ENCODE measurements at places on chromosomes 3 and 15.

- DNase-seq: no peak
Observed at GRCh38 chr15:55915221-55915620, 78.2 kb downstream of the NEDD4 start.

GRCh38 chr15:85407421-85408269 lies 27.2 kb downstream of the AKAP13 start:
- no peak for DNase-seq

DNA sequence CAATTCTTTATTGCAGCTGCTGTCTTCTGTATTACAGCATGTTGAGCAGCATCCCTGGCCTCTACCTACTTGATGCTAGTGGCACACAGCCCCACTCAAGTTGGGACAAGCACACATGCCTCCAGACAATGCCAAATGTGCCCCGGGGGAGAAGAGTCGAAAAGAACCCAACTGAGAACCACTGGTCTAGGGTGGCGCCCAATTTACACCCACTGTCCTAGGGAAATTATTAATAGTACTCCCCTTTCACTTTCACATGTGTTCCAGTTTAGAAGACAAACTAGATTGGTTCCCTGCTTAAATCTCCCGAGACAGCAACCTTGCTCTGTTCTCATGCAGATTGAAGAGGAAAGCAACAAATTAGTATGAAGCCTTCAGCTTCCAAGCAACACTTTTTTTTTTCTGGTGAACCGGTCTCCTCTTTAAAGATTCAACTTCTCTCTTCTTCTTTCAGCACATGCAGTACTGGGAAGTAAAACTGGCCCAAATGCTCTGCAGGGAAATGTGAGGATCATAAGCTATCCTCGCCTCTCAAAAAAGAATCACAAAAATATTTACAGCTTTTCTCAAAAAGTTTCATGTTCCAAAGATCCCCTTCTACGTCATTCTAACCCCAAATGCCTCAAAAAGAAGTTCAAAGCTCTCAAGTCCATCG lies 823.9 kb upstream of the CFAP20DC start:
- DNase-seq: no peak

DNA sequence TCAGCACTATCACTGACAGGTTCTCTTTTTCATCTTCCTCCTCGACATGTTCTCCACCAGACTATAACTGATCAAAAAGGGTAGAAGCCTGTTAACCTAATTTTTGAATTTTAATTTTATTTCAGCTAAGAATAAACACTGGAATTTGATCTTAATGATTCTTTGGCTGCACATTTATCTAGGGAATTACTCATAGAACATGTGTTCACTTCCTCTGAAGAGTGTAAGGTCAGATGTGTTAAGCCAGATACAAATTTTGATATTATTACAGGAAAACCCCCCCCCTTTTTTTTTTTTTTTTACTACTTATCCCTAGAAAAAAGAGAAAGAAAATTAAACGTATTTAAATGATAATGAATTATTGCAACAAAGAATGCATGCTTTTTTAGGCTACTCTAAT lies 15.0 kb downstream of the DCBLD2 start:
- DNase-seq: no peak

DNA sequence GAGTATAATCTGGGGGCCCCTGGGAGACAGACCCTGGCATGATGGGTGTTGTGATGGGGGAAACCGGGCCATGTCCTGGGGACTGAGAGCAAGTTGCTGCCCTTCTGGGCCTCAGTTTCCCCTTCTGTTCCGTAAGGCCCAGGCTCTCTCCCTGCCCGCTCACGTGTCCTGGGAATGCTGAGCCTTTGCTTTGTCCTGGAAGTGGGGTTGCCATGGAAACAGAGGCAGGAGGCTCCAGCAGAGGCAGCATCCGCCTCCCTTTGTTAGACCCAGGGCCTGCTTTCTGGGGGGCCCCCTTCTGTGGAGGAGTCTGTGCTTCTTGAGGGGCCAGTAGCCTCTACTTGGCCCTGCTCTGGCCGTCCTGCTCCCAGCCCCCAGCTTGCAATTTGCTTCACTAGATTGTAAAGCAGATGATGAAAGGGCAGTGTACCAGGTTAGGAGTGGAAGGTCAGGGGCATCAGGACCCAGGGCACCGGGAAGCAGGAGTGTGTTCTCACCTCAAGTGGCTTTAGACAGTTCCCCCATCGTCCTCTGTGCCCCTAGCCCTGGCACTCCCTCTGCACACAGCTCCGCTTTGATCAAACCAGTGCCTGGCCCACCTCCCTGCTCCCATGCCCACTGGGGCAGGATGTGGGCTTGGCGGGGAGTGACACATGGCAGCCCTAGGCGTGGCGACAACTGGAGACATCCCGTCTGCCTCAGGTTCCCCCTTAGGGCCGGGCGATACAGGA lies 105.6 kb downstream of the FBLN2 start:
- no peak for DNase-seq

DNA sequence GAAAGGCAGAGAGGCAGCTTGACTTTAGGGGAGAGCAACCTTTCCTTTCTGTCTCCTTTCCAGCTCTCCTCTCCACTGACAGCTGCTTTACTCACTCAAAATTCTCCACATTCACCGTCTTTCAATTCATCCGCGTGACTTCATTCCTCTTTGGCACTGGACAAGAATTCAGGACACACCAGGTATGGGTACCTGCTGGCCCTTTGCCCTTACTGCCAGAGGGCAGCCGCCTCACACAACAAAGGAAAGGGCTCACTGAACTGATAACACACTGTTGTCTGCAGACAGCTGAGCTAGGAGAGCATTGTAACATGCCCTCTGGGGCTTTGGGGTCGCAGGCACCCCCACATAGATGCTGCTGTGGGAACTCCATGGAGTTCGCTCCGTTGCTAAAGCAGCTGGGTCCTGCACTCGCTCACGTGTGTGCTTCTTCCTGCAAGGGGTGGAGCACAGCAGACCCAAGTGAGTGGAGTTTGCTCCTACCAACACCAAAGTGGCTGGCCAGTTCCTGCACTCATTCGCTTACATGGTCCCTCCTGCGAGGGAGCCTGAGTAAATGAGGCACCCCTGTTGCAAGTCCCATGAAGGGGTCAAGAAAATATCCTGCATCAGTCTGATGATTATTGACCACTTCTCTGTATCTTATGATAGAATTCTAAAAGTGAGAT lies 79.0 kb upstream of the SGO1 start:
- no peak for DNase-seq

DNA sequence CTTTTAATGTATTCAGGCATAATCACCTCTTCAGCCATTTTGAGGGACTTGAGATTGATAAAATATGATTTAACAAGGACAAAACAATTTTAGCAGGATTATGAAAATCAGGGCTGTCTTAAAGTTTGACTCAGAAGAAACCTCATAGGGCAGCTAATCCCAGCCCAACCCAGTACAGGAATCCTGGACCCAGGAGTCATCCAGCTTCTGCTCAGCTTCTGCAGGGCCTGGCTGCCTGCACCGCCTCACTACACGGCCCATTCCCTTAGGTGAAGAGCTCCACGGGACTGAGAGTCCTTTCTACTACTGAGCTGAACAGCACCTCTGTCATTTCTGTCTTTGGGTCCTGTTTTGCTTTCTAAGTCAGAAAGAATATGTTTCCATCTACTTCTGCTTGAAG lies 37.5 kb downstream of the ARHGAP31 start:
- DNase-seq: no peak

DNA sequence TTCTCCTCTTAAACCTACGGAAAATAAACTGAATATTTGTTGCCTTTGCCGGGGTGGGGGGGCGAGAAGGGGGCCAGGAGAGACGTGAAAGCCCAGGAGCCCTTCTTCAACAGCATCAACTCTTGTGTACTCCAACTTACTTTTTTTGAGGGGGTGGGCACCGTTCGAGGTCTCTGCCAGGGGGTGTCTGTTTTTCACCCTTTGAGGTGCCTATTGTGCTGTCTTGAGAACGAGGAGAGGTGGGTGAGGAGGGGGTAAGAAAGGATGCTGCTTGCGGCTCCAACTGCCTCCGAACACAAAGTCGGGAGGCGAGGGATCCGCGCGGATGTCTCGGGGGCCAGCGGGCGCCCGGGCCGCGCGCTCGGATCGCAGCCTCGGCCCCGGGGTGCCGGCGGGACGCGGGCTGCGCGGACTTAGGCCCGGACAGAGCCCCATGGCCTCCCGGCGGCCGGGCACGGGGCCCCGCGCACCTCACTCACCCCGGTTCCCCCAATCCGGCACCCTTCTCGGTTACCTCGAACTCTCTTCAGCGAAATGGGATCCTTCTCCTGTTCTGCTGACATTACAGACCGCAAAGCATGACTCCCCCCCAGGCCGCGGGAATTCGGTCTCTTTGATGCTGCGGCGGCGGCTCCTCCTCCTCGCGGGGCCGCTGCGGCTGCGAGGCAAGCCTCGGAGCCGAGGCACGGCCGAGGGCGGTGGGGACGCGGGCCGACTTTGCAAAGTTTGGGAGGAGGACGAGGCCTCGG lies 650 bp downstream of the PYGO1 start:
- peak; percentile 27 for DNase-seq

DNA sequence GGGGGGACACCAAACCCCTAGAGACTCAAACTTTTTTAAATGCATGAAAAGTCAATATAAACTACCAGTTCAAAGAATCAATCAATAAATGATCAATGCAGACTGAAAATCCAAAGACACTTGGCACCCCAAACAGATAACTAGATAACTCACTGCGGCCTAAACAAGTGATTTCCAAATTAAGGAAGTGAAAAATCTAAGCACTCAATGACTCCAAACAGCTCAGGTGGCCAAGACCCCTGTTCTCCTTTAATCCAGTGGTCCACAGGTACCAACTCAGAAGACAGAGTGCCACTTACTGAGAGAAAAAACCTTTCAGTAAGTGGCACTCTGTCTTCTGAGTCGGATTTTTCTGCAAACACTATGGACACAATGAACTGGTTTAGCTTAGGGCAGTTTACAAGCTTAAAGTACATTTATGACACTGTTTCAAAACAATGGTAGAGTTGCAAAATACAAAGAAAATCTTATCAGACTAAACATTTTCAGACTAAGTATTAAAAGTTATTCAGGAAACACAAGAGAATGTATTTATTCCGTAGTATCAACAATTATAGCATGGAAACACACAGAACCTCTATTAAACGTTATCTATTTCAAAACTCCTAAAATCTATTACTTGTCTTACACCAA lies 4.7 kb downstream of the DLG1 start:
- DNase-seq: no peak

GRCh38 chr3:13427662-13428603 lies 7.8 kb upstream of the NUP210 start:
- DNase-seq: no peak

DNA sequence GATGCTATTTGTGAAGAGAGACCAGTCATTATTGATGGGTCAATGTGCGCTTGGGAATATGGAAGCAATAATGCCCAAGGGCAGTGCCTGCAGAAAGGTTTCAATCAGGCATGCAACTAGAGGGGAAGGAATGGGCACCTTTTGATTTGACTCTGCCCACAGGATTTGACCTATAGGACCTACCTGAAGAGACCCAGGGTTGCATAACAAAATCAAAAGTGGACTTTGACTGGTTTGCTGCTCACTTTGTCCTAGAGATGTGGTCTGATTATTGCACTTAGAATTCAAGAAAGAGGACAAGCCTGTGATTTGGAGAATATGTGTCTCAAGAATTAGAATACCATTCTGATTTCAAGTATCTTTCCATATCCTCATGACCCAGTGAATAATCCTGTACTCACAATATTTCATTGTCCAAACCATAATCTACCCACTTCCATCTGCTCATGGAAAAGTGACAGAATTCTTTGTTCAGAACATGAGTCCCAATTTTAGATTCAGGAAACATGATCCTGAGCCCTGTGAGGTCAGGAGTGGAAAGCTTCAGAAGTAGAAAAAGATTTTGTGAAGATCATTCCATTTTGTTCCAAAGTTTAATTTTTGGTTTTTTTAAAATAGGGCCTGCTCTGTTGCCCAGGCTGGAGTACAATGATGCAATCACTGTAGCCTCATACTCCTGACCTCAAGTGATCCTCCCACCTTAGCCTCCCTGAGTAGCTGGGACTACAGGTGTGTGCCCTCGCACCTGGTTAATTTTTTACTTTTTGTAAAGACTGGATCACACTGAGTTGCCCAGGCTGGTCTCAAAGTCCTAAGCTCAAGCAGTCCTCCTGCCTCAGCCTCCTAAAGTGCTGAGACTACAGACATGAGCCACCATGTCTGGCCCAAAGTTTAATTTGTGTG lies 151.3 kb upstream of the NR2E3 start:
- no peak for DNase-seq

Measured in hypothalamus (tissue), 51 donors.